ENCODE measurements at places on chromosomes 11 and 22.

GRCh38 chr22:20437613-20438426 is at the start of gene SCARF2:
Gene SCARF2 (minus strand): TSS chr22:20437825. CDS start chr22:20437754, 71 bp downstream.
- DNase-seq = no peak

DNA sequence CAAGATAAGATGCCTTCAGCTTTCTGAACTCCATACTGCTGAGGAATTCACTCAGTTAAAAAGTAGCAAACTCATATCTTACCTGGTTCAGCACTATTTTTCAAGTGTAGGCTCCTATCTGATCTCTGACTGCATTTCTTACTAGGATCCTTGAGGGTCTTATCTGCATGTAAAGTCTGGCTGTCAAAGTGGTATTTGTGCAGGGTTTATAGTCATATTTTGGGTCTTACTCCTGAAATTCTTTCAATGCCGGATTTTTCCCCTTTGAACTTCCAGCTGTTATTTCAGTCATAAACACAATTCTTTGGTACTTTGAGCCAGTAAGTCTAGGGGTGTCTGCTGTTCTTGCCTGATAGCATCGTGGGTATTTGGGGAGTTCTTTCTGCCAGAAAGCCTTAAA is 25.3 kb upstream of the NOX4 start:
- no peak for DNase-seq

DNA sequence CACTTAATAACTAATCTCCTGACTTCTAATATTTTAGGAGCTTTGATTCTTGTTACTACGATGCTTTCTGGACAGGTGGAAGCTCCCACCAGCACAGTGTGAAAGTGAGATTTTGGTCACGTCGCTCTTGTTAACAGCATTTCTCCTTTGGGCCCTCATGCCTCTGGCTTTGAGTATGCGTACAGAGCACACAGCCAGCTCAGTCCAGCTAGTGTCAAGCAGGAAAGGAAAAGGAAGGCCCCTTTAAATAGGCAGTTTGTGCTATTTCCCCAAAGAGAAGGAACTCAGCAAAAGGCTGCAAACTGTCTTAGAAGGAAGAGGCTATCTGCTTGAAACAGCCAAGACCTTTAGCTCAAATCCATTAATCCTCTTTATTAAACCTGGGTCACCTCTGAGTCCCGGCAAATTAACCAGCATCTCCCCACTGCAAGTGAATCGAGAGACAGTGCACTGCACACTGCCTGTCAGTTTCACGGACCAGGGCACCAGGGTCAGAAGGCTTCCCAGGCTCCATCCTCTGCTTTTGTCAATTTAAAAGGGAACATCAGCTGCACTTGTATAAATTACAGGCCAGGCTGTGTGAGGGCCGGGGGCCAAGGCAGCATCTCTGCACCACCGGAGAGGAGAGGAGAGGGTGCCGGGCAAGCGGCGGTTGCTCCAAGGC is 34.7 kb downstream of the OPCML start:
- DNase-seq = no peak

DNA sequence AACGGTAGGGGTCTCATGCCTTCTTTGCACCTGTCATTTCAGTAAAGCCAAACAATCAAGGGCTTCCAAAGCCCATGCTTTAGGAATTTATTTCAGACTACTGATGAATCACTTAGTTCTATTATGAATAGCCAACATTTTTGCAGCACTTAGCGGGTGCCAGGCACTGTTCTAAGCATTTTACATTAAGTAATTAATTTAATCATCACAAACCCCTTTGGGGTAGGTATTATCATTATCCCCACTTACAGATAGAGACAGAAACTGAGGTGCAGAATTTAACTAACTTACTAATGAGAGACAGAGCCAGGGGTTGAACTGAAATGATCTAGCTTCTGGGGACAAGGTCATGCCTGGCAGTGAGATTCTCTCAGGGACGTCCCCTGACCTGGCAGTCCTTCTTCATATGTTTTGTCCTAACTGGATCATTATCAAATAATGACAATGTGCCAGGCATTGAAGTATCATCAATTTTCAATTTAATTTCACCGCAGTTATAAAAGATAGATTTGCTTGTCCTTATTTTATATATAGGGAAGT is 31.7 kb upstream of the NAV2 start:
- DNase-seq = no peak

DNA sequence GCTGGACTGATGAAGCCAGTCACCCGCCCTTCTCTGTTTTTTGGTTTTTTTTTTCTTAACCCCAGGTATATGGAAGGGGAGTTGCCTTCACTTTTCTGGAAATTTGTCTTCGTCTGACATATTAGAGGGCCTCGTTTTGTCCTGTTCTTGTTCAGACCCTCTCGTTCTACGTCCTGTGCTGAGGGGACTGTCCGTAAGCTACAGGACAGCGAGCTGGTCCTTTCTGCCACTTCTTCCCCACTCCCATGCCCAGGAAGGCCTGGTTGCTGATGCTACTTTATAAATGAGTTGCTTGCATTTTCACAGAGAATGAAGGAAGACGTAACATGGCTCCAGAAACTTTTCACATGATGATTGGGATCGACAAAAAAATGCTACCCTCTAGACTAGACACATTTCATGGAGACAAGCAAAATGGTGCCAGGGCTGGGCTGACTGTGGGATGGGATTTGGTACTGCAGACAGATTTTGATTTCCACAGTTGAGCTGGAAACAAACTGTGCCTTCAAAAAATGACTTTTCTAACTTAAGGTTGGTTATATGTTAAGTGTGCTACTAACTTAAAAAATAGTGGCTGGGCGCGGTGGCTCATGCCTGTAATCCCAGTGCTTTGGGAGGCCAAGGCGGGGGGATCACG is 27.2 kb upstream of the CRKL start:
- DNase-seq = no peak

GRCh38 chr11:118903204-118904015 is 19.7 kb downstream of the CXCR5 start:
- DNase-seq = no peak

DNA sequence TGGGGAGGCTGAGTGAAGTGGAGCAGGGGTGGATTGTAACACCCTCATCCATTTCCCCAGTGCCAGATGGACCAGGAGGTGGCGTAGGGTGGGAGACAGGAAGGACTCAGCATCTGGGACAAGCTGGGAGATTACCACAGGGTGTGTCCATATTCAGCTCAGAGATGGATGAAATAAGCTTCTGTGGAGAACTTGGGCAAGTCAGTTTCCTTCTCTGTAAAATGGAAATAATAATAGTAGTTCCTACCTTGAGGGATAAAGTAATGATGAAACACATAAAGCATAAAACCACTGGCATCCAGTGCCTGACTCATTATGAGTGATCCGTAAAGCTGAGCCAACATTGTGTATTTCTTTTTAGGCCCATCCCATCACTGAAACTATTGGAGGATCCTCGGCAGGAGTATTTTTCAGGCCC is 607 bp upstream of the ROBO4 start:
- DNase-seq = no peak

GRCh38 chr11:121067962-121068647 is 32.9 kb upstream of the TECTA start:
- DNase-seq = no peak

DNA sequence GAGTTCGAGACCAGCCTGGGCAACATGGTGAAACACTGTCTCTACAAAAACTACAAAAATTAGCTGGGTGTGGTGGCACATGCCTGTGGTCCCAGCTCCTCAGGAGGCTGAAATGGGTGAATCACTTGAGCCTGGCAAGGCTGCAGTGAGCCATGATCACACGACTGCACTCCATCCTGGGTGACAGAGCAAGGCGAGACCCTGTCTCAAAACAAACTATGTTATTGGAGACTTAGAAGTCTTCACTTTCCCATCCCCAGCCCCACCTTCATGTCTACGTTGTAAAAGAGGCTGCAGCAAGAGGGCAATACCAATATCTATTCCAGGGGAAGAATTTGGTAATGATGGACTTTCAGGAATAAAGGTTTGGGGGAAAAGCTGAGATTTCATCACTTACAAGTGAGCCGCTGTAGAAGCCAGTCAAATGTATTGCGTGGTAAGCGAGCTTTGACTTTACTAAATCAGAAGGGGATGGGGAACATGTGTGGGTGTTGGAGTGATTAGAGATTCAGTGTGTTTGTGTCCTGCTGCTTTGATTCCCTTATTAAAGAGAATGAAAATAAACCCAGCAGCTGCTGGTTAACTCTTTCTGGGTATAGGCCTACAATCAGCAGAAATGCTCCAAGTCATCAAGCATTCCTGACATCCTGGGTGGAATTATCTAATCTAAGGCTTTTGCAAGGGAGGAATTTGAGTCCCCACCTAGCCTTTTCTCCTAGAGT is 53.7 kb downstream of the UBASH3B start:
- DNase-seq = no peak

- no peak for DNase-seq
Observed at GRCh38 chr11:27347359-27348339, 15.4 kb downstream of the CCDC34 start.

GRCh38 chr22:46829117-46829891 is 66.9 kb downstream of the TBC1D22A start:
- no peak for DNase-seq

DNA sequence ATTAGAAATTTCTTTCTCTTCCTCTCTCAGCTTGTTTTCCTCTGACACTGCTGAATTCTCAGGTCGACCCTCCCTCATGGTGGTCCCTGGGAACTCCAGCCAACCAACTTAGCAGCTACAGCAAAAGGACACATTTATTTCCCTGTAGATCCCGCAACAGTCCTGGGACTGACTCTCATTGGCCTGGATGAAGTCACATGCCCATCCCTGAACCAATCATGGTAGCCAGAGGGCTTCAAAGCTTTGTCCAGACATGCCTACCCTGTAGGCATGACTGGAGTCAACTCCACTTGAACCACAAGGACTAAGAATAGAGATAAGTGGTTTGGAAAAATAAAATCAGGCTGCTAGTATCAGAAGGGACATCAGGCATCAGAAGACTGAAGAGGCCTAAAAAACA is 84.6 kb upstream of the LRRC55 start:
- DNase-seq = no peak

DNA sequence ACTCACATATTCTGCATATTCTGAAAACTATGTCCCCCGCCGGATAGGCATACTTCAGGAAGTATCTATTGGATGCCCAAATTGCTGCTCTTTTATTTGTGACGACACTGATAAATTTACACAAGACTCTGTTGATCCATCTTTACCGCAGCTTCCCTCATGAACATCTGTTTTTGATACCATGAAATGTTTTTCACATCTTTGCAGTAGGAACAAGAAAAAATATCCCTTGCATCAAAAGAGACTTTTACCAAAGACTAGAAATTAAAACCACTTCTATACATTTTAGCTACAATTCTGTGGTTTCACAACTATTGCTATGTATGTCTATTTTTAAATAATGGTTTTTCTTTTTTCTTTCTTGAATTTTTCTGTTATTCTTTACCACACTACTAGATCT is 15.3 kb downstream of the POU2AF2 start:
- no peak for DNase-seq

- DNase-seq = no peak
Observed at GRCh38 chr22:23781065-23781464, 5.7 kb upstream of the SMARCB1 start.

DNA sequence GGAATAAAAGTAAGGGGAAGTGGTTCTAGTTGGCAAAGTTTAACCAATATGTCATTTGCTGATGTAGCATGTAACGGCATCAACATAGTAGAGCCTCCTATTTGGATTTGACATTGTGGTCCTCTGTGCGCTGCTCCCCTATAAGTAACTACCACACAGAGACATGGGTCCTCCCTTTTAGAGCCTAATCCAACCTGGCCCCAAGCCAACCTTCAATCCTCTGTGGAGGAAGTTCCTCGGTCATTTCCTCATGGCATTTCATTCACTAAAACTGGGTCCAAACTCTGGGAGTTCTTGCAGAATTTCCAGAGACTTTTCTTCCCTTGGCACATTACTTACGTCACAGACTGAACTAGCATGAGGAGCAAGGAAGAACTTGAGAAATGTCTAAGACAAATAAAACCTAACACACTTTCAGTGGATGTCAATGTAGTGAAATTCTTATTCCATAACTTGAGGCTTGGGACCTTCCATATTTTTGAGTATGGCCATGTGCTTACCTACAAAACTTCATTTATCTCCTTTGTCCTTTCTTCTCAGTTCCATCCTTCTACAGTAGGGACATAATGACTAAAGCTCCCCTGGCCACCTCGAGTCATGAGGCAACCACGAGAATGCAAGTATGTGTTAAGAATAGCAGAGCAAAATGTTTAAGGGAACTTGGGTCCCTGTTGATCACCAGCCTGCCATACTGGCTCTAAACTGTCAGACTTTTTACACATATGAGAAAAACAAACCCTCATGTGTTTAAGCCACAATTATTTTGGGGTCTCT is 34.7 kb downstream of the MMP20 start:
- DNase-seq = no peak

DNA sequence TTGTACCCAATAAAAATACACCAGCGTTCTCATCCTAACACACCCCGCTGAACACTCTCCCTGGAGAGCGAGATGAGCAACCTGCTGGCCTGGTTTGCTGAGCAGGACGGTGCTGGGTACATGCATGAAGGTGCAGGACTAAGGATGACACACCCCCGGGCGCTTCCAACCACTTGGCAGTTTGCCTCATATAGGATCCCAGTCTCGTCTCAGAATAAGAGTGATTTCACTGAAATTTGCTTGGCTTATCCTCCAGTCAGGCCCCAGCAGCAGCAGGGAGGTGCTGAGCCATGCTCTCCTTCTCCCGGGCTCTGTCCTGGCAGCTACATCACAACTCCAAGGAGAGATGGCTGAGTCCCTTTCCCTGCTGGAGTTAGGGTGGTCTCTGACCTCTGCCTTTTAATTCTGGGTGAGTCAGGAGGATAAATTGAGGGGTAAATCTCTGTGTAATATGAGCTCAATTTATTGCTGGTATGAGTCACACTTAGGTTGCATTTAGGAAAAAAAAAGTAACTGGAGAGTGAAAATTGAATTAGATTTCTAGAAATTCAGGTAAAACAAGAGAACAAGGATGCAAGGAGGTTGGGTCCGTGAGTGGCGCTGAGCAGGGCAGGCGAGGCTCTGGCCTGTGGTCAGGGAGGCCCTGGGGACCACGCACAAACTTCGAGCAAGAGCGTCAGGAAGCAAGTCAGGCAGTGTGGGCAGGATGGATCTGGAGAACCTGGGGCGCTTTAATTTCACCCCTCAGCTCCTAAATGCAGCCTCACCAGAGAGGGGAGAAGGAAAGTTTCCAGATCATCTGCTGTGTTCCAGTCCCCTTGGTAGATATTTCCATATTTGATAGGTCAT is 974.0 kb downstream of the TBC1D22A start:
- no peak for DNase-seq

DNA sequence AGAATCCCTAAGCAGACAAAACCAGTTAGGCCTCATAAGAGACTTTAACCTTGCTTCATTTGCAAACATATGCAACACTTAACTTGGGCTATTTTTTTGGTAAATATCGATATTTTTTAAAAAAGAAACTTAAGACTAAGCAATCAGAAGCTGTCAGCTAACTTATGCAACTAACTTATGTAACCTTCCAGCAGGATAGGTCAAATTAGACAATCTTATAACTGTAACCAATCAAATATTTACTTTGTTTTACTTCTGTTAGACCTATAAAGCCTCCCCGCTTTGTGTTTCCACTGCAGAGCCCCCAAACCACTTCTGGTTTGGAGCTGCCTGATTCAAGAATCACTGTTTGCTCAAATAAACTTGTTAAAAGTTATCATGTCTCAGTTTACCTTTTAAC is 8.0 kb downstream of the MSANTD4 start:
- DNase-seq = no peak

- peak; percentile 52 for DNase-seq
Observed at GRCh38 chr22:36355362-36355761, 32.4 kb downstream of the MYH9 start.

All from activated naive CD4-positive, alpha-beta T cell treated with anti-CD3 and anti-CD28 coated beads for 36 hours (primary cell).